ENCODE measurements at places on chromosomes 1 and 21.

DNA sequence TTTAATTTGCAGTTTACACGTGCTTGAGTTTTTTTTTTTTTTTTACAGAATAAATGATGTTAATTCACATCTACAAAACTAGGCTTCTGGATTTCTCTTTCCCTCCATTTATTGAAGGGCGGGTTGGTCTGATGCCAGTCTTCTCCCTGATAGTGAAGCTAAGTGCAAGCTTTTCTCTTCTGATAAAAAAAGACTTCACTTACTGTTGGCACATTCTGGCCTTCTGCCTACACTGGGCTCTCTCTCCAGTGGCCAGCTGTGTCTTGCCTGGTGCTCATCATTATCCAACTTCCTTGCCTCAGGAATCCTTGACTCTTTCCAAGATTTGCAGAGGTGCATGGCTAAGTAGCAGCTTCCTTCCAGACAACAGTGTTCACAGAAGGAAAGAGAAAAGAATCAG, 7.6 kb upstream of the RAP1A start:
- DNase-seq = no peak

DNA sequence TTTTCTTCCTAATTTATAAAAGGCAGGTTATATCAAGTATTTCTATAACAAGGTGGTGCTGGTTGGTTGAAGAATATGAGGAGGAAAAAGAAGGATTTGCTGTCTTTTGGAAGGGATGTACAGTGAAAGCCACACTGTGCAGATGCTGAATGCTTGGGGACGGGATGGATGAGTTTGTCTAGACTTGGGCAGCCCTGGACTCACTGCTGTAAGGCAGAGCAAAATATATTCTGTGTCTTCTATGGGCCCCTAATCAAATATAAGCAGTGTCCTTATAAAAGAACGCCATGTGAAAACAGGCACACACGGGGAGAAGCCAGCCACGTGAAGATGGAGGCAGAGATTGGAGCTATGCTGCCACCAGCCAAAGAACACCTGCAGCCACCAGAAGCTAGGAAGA, 47.4 kb downstream of the PHC2 start:
- DNase-seq = no peak

DNA sequence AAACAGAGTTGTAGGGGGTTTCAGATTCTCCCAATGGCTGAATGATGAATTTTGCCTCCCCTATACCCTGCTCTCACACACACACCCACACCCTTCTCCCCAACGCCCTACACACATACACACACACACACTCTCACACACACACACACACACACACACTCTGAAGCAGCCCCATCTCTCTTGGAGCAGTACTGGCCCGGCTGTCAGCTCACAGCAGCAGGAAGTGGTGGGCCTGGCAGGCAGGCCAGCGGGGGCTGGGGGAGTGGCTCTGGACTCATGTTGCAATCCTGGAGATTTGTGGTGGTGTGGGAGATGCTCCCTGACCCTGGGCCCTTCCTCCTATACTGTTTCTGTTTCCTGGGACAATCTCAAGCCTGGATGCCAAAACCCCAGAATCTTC, 2.2 kb downstream of the IKBKE start:
- no peak for DNase-seq

- no peak for DNase-seq
Measured at GRCh38 chr1:119891386-119891785, 4.9 kb downstream of the ADAM30 start.

DNA sequence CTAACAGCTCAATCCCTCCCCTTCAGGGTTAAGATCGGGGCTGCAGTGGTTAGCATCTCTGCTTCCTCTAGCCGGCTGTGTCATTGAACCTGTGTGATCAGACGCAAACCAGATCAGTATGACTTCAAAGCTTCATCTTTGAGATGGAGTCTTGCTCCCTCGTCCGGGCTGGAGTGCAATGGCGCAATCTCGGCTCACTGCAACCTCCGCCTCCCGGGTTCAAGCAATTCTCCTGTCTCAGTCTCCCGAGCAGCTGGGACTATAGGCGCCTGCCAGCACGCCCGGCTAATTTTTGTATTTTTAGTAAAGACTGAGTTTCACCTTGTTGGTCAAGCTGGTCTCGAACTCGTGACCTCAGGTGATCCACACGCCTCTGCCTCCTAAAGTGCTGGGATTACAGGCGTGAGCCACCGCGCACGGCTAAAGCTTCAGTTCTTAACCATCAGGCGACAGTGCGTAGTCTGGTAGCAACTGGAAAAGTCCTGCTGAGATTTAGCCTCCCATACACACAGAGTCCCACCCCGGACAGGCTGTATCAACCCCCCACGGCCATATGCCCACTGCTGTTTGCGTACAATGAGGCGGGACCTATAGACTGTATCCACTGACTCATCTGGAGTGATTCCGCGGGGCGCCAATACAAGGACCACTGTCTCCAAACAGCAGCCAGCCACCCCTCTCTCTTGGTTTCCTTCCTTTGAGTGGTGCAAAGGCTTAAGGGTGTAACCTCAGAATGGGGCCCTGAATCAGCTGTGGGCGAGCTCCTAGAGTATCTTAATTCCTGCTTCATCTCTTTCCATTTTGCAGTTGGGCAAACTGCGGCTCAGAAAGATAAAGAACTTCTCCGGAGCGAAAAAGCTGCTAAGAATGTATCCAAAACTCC, 23.3 kb downstream of the CELA3A start:
- no peak for DNase-seq

GRCh38 chr1:10667861-10668761, 128.3 kb downstream of the CASZ1 start:
- no peak for DNase-seq

- no peak for DNase-seq
Measured at GRCh38 chr1:174777262-174777661, 222.5 kb upstream of the CACYBP start.

GRCh38 chr1:31183927-31184554, 55.6 kb downstream of the NKAIN1 start:
- DNase-seq = peak; percentile 86

DNA sequence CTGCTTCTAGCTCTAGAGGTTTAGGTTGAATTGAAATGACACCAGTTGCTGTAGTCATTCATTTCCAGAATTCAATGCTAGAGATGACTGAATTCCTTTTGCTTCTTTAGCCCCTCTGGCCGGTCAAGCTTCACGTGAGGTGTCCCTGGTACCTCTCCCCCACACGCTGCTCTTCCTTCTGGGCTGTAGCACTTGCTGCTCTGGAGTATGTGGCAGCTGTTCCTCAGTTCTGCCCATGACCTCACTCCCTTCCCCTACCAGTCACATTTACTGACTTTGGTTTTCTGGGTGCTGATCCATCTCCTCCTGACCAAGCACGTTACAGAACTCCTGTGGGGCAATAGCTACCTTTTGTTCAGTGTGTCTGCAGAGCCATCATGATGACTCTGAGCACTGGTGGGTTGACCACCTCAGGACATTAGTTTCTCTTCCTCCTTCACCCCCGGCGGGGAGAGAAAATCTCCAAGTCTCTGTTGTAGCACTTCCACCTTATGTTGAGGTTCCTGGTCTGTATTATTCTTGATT, 128.1 kb downstream of the HHAT start:
- DNase-seq = no peak

DNA sequence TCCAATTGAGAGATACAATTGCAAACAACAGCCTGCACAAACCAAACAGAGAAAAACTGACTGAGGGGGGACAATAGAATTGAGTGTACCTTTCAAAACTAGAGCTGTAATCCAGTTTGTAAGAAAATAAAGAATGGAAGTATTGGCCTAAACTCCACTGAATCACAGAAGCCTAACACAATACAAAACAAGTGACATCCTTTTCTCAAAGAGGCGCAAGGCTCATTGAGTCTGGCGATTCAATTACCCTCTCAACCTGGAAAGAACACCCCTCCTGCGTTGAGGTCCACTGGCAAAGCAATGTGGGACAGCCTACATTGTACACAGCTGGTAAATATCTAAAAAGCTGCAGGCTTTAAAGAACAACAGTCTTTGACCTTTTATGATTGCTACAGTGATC, 182.6 kb downstream of the DPYD start:
- no peak for DNase-seq

GRCh38 chr1:202005958-202006357, 4.4 kb upstream of the ELF3 start:
- DNase-seq = no peak

DNA sequence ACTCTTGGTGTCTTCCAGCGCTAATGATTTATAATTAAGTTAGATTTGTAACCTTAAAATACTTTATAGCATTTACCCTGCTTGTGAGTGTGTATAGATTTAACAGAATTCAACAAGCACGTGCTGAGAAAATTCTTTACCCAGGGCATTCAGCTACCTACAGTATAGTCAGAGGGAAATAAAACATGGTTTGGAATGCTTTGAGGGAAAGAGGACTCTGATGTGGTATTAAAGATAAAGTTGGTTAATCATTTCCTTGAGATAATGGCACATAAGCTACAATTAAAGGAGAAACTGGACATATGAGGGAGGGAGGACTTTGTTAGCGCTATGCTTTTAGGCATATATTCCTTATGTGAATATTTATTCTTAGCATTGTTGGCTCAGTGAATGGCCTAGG, 26.4 kb upstream of the IL12RB2 start:
- DNase-seq = no peak

- DNase-seq = no peak
Measured at GRCh38 chr1:18884419-18884717, 18.0 kb downstream of the ALDH4A1 start.

DNA sequence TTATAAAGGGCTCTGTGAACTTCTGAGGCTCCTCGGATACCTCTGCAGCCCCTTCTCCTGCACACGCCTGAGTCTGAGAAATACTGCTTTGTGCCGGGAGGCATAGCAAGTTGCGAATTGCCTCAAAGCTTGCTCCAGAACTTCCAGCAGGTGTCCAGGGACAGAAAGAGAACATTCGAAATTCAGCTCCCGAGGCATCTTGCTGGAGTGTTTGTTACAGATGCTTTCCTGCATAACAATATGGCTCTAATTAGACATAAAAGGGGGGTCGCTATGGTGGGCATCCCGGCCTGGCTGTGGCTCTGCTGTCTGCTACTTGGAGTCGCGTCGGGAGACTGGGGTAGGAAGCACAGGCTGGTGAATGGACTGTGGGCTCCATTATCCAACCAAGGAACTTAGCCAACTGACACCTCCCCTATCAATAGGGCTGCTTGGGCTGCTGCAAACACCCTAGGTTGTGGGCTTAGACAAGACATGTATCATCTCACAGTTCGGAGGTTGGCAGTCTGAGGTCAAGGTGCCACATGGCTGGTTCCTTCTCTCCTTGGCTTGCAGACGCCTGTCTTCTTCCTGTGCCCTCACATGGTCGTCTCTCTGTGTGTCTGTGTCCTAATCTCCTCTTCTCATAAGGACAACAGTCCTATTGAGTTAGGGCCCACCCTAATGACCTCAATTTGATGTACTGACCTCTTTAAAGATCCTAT, 607.0 kb downstream of the NPHP4 start:
- no peak for DNase-seq
